ENCODE measurements at places on chromosomes 5 and 9. TPM values are rescaled to one million over a fixed set of nuclear protein-coding genes. Genes with fewer than 3 reads are reported as not detected.

The SLC36A3 gene
- not detected for total RNA-seq

DNA sequence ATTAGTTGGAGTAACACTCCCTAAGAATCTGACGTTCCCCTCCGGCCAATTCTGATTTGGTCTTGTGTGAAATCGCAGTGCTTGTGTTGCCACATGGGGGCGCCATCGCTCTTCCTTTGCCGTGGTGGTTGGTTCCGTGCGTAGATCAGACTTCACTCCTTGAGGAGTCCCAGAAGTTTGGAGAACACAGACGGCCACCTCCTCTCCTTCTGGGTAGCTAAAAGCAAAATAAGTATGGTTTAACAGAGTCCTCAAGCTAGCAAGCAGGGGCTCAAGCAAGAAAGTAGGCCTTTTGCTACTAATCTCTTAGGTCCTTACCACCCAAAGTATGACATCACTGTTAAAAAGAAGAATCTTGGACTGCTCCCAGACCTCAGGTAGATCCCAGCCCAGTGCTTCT is 59.5 kb downstream of the HSPA4 start:
- DNase-seq: peak; percentile 95

GRCh38 chr5:142821733-142822487 is 51.7 kb downstream of the ARHGAP26 start:
- DNase-seq: no peak

- no peak for DNase-seq
These were observed 68.9 kb downstream of the COL27A1 start for GRCh38 chr9:114224247-114224610.

The ISOC1 gene
- total RNA-seq: 38.7 TPM
